ENCODE measurements at places on chromosomes 1 and 21.

GRCh38 chr1:24640288-24640687, 2.8 kb upstream of the SRRM1 start:
- no peak for DNase-seq

DNA sequence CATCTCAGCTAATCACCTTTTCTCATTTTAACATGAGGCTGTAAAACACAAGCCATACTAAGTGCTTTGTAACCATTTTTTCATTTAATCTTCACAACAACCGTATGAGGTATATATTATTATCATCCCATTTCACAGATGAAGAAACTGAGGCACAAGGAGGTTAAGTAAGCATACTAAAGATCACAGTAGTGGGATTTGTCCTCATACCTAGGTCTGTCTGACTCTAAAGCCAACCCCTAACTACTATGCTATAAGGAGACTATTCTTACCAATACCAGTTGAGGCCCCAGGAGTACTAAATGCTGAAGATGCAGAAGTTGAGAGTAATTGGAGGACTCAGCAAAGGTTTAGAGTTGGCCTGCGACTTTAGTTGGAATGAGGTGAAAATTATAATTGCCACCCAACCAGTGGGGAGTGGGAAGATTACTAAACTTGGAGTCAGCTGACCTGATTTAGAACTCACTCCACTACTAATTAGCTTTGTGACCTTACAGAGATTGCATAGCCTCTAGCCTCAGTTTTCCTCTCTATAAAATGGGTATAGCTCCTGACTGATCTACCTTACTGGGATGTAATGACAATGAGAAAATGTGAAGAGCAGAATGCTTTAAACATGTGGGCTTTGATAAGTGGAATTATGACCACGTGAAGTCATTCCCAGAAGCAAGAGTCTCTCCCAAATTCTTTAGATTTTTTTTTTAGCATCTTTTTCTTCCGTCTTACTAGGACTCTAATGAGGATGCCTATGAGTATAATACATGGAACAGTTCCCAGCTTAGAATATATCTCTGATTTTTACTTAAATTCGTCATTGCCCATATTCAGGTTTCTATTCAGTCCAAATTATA, 85.8 kb upstream of the IPO9 start:
- no peak for DNase-seq

DNA sequence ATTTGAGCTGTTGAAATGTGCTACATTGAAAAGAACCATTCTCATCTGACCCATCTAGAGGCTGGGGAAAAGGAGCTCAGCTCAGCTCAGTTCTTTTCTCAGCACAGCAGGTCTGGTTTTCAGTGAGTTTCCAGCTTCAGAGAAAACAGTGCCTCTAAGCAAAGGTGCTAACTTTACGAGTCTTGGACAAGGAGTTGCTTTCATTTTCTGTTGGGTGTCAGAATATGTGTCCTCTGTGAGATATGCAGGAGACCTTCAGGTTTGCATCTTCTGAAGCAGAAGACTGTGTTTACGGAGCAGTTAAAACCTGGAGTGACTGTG, 321.3 kb upstream of the USP24 start:
- DNase-seq, result no peak

- DNase-seq, result no peak
Observed at GRCh38 chr1:215032911-215033526, 49.5 kb upstream of the KCNK2 start.

DNA sequence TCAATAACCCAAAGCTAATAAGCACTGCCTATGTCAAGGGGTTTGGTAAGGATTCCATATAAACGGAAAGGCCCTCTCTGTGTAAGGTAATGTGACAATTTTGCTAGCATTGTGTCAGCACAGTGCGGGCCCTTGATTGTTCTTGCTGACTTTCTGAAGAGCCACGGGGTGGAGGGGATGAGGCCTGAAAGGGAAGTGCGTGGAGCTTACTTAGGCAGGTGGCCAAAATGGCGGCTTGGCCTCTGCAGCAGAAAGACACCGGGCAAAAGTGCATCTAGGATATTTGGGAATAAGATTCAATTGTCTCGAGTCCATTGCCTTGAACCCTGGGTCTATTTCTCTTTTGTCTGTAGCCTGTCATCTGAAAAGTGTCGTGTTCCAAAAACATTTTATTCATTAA, 114.3 kb downstream of the TGFB2 start:
- DNase-seq, result no peak

DNA sequence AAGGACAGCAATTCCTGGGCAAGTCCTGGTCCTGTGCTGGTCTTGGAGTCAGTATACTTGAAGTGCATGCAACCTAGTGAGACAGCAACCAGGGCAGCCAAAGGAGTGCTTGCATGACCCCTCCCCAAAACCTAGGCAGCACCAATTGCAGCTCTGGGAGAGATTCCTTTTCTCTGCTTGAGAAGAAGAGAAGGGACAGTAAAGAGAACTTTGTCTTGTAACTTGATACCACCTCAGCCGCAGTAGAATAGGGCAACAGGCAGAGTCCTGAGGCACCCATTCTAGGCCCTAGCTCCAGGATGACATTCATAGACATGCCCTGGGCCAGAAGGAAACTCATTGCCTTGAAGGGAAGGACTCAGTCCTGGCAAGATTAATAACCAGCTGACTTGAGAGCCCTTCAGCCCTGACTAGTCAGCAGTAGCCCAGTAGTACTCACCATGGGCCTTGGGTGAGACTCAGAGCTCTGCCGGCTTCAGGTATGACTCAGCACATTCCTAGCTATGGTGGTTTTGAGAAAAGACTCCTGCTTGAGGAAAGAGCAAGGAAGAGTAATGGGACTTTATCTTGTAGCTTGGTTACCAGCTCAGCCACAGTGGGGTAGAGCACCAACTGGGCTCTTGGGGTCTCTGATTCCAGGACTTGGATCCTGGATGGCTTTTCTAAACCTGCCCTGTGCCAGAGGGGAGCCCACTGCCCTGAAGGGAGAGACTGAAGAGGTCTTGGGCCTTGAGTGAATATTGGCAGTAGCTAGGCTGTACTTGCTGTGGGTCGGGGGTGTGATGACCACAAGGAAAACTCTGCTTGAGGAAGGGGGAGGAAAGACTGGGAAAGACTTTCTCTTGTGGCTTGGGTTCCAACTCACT, 51.7 kb upstream of the ACADM start:
- no peak for DNase-seq

GRCh38 chr1:82795508-82796149, 994.9 kb downstream of the ADGRL2 start:
- DNase-seq, result no peak

DNA sequence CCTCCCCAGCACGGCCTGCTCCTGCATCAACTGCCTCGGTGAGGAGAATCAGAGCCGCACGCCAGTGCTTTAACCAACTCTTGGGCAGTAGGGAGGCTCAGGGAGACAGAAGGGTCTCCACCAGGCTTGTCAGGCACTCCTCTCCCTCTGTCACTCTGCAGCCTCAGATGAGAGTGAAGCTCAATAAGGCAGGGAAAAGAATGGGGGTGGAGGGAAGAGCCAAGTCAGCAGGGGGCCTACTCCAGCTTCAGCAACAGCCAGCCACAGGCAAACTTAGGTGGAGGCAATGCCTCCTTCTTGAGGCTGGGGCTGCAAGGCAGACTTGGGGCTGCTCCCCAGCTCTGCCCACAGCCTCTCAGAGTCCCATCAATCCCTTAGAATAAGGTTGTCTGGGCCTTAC, 51.8 kb upstream of the A3GALT2 start:
- no peak for DNase-seq

GRCh38 chr1:2072891-2073290, 22.7 kb downstream of the PRKCZ start:
- no peak for DNase-seq
